Common myeloid progenitor, CD34-positive (primary cell): ENCODE measurements at places on chromosomes 4 and X.

DNA sequence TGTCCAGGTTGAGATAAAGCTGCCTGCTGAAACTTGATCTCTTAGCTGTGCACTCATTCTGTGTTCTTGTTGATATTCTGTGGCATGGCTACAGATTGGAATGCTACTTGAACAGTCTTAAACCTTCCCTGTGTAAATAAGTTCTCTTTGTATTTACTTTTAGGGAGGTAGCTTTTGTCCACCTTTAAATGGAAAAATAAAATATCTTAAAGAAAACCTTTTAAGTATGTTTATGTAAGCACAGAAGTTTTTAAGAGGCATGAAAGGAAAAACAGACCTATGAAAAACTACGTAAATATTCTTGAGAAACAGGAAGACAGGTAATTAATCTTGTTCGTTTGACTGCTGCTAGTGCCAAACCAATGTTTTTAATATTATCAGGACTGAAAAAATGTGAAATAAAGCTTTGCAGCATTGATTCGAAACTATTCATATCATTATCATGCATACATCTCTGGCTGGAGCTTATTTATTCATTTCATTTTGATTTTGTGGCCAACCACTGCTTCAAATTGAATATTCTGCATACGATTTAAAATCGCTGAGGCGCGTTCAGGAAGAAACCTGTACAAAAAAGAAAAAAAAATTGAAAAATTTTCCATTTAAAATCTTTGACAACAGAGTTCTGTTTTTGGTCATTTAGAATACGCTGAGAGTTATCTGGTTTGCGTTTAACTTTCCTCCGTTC lies 17.8 kb downstream of the HSD17B13 start:
- no peak for DNase-seq

- no peak for DNase-seq
These were observed 72.1 kb downstream of the HTRA3 start for GRCh38 chr4:8341691-8342090.

DNA sequence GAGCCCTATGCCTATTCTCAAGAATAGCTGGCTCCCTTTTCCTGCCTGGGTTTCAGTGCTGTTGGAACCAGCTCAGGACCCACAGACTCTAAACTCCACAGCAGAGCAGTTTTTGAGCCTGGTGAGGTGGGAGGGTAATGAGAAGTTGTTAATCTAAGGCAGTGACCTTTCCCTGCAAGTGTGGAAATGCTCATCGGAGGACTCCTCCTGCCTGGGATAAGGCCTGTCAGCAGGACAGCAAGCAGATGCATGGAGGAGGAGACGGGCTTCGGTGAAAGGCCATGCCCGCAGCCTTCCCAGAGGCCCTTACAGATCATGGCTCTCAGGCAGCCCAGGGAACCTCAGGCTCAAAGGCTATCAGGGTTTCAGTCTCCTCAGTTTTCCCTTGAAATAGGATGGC lies 70.0 kb upstream of the SHISA3 start:
- DNase-seq, result no peak

DNA sequence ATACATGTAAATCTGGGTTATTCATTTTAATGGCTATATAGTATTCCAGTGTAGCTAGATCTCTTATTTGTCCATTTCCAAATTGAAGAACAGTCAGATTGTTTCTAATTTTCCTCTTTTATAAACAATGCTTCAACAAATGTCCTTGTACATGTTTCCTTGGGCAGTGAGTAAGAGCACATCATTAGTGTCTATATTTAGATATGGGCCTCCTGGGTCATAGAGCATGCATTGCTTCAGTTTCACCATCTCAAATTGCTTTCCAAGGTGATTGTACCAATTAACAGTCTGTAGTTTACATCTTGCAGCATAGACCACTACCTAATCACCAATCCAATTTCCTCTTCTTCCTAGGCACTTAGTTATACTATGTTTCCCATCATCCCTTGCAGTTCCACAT lies 13.4 kb downstream of the PHKA2 start:
- no peak for DNase-seq

GRCh38 chrX:50180073-50180940 lies 20.5 kb downstream of the AKAP4 start:
- no peak for DNase-seq

DNA sequence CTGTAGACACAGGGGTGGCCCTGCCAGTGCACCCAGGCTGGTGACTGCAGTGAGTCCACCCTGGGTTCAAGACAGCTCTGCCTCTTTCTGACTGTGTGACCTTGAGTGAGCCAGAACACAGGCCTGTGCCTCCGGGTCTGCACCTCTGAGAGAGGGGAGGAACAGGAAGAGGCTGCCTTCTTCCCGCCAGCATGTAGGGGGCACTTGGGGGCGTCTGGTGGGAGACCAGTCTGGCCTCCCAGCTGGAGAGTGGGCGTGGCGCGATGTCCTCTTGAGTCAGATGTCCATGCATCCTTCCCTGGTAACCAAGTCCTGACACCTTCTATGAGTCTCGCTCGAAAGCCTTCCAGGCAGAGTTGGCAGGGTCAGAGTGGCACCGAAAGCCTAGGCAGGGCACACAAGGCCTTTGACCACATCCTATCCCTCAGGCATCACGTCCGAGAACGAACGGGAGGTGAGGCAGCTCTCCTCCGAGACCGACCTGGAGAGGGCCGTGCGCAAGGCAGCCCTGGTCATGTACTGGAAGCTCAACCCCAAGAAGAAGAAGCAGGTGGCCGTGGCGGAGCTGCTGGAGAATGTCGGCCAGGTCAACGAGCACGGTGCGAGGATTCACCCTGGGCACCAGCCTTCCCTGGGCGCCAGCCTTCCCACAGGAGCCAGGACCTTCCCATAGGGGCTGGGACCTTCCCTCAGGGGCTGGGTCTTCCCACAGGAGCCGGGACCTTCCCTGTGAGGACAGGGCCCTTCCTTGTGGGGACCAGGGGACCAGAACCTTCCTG lies 21.3 kb downstream of the WFS1 start:
- DNase-seq, result no peak

GRCh38 chrX:1213971-1214370 lies 1.5 kb upstream of the CRLF2 start:
- no peak for DNase-seq

DNA sequence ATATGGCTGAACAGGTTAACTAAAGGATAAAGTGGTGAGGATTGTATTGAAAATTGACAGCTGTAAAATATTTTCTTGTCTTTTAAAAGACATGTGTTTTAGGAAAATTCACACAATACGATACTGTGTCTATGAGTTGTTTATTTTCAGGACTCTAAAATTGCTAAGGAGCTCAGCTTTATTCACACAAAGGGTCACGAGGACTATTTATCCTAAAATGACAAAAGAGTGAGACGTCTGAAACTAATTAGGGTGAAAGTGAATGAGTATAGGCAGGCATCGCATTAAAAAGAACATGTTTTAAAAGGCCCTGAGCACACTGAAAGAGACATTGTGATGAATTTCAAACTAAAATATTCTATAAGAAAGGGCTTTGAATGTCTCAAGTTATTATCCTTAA lies 304.7 kb downstream of the SH2D1A start:
- no peak for DNase-seq

DNA sequence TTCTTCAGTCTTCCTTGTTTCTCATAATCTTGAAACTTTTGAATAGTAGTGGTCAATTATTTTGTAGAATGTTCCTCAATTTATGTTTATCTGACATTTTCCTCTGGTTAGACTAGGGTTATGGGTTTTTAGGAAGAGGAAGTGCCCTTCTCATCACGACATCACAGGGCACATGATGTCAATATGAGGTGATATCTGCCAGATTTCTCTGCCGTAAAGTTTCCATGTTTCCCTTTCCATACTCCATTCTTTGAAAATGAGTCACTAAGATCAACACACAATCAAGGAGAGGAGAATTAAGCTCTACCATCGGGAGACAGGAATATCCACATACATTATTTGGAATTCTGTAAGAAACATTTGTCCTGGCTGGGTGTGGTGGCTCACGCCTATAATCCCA lies 28.4 kb downstream of the RP2 start:
- DNase-seq, result peak; percentile 12

DNA sequence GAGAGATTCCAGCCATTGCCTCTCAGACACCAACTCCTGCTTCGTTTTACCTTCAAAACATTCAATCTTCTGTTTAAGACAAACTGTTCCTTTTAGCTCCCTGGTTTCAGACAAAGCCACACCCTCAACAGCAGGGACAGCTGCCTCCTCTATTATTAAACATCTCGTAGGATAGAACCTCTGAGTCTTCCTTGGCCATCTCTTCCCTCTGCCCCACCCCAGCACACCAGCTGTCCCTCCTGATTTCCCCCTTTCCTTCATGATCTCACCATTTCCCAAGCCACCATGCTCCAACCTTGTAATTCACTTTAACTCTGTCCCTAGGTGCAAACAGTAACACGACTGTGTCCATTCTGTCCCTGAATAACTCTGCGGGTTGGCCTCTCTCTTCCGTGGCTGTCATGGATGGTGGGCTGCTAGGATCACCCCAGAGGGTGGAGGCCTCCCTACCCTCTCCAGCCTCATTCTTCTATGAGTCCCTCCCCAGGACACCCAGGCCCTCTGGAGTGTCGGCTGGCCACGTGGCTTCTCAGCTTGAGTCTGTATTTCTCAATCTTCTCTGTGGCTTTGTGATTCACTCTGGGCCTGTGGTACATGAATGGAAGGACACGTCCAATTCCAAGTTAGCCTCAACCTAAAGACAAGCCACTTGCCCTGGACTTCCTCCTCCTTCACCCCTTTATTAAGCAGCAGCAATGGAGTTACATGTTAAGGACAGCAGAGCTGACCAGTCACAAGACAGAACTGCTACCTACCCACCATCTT lies 349.9 kb downstream of the FBXW7 start:
- no peak for DNase-seq

DNA sequence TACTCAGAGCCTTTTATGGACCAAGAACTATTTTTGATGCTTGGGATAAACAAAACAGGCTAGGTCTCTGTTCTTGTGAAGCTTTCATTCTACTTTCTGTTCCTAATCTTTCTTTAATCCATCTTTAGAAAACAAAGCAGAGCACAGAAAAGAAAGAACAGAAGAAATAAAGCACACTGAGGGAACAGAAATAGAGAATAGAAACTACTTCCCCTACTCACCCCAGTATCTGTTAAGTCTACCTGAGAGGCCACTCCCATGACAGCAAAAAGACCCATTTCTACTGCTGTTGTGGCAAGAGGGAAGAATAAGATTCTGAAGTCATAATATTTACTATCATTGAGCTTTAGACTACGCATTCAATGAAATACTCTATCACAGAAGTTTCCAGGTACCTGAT lies 9.2 kb downstream of the RFC1 start:
- DNase-seq, result no peak

- DNase-seq, result no peak
These were observed 2.6 kb upstream of the OTUD4 start for GRCh38 chr4:145183023-145183422.

- no peak for DNase-seq
These were observed 113.4 kb downstream of the ZNF827 start for GRCh38 chr4:145825255-145825654.

- DNase-seq, result no peak
These were observed 732.5 kb upstream of the AGA start for GRCh38 chr4:178174756-178175155.

DNA sequence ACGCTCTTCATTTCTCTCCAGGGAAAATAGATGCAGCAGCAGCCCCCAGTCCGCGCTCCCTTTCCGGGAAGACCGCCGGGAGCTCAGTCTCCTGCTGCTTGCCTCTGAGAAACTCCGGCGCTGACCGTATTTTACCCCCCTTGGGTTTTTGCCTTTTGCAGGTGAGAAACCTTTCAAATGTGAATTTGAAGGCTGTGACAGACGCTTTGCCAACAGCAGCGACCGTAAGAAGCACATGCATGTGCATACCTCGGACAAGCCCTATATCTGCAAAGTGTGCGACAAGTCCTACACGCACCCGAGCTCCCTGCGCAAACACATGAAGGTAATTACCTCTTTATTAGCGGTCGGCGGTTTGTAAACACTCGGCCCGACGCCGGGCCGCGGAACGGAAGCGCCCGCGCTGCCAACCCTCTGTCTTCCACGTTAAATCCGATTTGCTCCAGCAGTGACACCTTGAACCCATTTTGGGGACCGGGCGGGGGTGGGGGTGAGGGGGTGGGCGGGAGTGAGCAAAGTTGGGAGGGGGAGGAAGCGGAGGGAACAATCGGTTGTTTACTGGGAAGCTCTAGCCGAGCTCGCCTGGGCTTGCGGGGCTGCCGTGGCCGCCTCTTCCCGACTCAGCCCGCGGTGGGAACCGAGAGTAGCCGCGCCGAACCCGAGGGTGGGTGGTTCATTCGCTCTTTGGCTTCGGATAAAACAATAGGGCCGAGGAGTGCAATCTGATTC lies 3.0 kb downstream of the ZIC3 start:
- no peak for DNase-seq

DNA sequence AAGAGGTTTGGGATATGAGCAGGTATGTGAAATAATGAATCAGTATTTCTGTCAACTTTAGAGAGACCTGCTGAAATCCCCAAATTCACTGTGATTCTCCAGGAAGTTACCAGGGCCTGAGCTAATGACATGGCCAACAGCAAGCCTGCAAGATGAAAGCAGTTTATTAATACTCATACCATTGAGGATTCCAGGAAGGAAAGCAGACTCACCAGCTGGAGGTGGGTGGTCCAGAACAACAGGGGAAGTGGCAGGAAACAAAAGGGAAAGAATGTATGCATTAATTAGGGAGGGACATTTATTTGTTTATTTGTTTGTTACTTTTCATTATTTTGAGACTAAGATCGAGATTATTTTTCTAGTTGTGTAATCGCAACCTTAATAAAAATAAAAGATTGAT lies 196.6 kb upstream of the AGA start:
- DNase-seq, result no peak

DNA sequence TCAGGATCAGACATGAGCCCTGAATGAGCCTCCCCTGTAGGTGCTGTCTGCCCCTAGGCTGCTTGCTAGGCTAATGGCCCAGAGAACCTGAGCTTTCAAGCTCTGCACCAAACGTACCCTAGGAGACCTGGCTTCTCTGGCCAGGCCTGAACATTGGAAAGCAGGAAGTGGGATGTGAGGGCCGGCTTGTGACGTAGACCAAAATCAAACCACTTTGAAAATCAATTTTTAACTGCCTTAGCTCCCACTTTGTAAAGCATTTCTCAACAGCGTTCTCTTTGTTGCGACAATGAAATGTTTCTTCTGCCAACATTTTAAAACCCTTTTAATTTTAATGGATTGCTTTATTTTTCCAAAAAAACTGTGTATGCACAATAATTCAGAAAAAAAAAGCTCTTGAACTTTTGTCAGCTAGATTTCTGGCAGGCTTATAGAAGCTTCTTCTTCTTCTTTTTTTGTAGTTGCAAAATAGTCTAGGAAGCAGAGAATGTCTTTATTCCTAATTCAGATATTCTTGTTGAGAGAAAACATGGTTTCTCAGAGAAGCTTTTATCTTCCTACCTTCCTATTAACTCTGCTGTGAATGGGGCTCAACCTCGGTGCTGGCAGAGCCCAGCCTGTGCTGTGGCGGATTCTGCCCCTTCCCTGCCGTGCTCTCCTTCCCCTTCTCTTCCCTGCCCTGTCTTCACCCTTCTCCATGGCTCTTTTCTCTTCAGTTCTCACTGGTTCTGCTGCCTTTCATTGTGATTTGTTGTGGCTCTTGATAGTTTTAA lies 145.2 kb upstream of the SFRP2 start:
- DNase-seq, result no peak

DNA sequence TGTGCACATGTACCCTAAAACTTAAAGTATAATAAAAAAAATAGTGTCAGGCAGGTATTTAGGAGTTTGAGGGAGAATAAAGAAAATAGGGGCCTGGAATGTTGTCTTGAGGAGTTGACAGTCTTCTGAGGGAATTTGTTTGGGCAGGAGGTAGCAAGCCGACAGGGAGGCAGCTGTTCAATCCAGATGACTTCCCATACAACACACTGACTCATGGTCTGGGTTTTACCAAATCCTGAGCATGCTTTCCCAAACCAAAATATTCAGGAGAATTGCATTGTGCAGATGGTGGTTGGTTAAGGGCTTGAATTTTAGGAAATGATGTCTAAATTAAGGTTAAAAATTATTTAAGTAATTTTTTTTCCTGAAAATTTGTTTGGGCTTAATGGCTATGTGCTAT lies 430.0 kb downstream of the INPP4B start:
- DNase-seq, result no peak
